ENCODE measurements at places on chromosomes 2 and 18.

DNA sequence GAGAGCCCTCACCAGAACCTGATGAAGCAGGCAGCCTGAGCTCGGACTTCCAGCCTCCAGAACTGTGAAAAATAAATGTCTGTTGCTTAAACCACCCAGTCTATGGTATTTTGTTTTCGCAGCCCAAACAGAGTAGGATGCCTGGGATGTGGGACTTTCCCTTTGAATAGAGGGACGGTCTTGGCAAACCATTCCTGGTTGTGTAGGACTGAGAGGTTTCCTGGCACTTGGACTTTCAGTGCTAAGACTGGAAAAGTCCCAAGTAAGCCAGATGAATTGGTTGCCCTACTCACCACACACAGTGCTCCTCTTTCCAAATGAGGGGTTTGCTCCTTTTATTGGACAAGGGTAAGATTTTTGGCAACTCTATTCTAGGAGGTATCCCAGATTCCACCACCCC, 46.8 kb upstream of the ACMSD start:
- DNase-seq, result no peak

DNA sequence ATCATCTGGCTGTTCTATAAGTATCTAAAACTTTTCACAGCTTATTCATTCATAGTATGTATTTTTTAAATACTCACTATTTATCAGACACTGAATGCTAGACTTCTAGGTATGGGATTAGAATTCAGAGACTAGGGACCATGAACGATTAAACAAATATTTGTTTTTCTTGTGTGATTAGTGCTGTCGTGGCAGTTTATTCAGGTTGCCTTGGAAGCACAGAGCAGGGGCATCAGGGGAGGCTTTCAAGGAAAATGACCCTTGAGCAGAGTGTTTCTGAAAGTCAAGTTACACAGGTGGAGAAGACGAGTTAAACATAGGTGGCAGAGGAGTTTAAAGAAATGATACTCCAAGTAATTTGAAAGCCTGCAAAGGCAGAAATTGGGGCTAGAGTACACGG, 5.7 kb downstream of the SPOPL start:
- DNase-seq, result no peak

DNA sequence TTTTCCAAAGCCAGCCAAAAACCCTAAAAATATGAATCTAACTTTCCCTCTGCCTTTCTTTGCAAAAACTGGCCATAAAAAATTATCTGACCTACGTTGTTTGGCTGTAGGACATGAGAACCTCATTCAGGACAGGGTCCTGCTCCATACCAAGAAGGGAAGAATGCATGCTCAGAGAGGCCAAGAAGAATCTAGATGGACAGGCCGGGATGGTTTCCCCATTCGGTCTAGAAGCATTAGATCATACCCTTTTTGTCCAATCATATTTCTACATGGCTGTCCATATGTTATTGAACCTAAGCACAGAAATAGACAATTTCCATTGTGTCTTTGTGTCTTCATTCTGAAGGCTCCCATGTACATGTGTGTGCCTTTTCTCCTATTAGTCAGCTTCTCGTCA, 2120.4 kb upstream of the PIK3C3 start:
- no peak for DNase-seq

DNA sequence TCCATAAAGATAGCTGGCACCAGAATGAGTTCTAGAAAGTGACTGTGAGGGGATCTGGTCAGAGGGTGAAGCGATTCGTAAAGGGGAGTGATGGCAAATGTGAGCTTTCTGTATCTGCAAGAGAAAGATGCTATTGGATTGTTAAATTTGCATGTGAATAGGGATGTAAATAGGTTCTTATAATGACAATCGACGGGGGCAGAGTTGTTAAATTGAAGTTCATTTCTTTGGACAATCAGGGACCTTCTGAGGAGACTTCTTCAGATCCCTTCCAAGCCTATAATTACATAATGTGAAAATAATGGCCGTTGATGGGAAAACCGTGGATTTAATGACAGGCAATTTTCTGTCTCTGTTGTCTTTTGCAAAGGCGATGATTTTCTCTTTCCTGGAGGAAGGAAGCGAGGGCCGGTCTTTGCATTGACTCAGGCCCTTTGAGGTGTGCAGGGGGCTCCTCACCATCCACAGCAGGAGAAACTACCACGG, 52.2 kb upstream of the TMEM18 start:
- no peak for DNase-seq

- no peak for DNase-seq
These were observed 231.9 kb upstream of the MGAT5 start for GRCh38 chr2:134021830-134022524.

GRCh38 chr18:75492852-75493251, 65.3 kb upstream of the SMIM21 start:
- DNase-seq, result no peak

- DNase-seq, result no peak
These were observed 128.3 kb downstream of the ACOXL start for GRCh38 chr2:110860630-110861029.

DNA sequence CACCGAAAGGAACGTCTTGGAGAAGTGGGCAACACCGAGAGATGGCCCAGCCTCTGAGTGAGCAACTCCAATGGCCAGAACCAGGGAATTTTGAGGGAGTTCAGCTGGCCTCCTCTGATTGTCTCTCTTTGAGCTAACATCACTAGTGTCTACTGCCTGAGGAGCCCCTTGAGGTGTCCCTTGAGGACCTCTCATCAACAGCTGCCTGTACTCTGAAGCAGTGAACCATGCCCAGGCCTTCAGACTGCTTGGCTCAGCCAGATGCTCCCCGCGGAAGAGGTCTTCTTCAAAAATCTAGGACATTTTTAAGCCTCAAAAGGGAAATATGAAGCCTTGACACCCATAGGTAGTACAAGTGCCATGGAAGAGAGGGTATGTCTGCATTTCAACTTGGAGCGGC, 430.4 kb downstream of the TXNL1 start:
- no peak for DNase-seq

DNA sequence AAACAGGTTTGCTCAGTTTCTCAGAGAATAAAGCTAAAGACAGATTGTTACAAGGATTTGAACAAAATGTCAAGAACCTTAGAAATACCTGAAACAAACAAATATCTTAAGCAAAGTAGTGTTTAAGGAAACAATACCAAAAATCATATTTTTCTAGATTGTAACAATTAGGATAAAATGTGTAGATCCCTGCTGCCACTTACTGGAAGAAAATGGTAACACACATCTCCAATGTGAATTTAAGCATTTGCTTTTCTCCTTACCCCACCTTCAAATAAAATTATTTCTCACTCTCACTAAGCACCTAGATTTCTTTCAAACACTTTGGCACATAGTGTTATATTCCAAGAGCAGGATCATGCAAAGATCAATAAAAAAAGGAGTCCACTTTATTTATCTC, 34.9 kb downstream of the SUCLG1 start:
- peak; percentile 19 for DNase-seq

GRCh38 chr2:221541131-221541735, 30.9 kb downstream of the EPHA4 start:
- DNase-seq, result no peak

GRCh38 chr2:18626958-18627650, 37.7 kb upstream of the NT5C1B start:
- DNase-seq, result peak; percentile 4

GRCh38 chr2:131027566-131028528, 65.4 kb downstream of the FAM168B start:
- DNase-seq, result no peak

DNA sequence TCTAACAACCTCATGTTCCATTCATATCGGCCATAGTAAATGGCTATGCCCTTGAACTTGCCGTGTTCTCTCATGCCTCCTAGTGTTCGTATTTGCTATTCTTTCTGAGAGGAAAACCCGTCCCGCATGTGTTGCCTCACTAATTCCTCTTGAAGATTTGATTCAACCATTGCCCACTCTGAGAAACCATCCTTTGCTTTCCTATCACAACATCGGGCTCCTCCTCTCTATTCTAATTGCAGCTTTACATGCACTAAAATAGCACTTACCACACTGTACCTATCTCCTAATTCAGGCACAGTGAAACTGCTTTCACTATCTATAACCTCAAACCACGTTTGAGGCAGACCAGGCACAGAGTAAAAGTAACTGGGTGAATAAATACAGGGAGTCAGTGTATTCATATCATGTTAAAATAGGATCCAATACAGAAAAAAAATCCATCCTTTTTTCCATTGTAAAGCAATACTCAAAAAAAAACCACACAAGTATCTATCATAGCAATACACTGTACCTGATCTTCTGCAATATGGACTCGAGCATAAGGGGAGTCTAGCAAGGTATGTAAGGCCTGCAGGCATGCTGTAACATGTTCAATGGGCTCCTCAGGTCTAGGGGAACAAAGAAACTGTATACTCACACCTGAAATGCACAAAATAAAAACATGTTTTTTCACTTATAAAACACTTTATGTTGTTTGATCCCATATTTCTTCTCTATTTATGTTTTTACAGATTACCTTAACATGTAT, 39.0 kb upstream of the STRN start:
- peak; percentile 35 for DNase-seq

DNA sequence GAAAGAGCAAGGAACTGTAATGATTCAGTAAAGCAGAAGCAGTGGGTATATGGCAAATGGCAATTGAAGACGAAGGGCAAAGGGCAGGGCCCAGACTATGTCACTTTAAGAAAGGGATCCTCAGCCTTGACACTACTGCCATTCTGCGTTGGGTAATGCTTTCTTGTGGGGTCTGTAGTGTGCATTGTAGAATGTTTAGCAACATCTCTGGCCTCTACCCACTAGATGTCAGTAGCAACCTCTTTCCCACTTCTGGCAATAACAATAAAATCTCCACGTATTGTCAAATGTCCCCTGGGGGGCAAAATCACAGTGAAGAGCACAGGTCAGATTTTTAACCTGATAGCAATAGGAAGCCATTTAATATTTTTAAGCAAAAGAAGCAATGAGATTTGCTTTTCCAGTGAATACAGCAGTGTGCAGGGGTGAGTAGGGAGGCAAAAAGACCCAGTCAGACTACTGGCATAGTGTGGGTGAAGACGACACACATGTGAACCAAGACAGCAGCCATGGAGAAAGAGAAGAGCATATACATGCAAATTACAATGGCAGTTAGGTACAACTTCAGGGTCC, 209.5 kb downstream of the DYM start:
- peak; percentile 34 for DNase-seq

- peak; percentile 53 for DNase-seq
These were observed 1.6 kb downstream of the WDFY1 start for GRCh38 chr2:223943561-223944008.

- no peak for DNase-seq
These were observed 22.3 kb downstream of the RNF125 start for GRCh38 chr18:32040936-32041335.

DNA sequence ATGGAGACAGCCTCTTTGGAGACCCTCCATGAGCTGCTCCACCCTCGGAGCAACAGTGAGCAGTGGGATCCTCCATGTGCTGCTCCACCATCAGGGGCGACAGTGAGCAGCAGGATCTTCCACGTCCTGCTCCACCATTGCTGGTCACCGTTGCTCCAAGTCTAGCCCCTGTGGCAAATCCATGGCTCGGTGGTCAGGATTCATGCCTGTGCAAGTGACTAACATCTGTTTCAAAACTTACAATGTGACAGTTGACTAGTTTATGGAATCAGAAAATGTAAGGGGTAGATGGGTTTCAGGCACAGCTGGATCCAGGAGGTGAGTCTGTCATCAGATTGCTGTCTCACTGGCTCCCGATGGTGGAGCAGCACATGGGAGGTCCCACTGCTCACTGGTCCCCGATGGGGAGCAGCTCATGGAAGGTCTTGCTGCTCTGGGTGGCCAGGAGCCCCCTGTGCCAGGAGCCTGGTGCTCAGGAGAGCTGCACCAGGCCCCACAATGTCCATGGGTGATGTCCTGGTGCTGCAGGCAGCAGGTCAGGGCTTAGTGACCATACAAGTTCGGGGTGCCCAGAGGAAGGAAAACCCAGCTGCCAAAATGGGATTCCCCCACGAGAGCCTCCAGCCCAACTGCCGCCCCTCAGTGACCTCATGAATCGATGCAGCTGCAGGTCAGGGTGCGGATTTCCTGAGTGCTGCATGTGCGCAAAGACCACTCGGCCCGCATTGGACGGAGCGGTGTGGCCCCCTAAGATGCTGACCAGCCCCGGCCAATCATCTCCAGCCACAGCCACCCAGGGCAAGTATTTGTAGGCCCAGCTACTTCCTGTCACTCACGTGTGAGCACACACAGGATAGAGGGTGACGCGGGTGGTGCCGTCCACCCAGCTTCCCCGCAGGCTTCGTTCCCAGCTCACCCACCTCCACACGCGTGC, 116.5 kb upstream of the OTOS start:
- no peak for DNase-seq
